ENCODE measurements at places on chromosomes 4 and X.
A peak's percentile ranks its signal among the peaks of the same experiment; 100 is the strongest.

- H3K27me3 ChIP-seq = no peaks in the 10 kb centered on the region
- no peak overlapping the region for H3K4me3 ChIP-seq
- H3K36me3 ChIP-seq = no peaks in the 10 kb centered on the region
These were observed 2.4 kb downstream of the RHOH start for GRCh38 chr4:40199179-40199670.

GRCh38 chr4:88613417-88613875, 21.2 kb downstream of the HERC3 start:
- H3K4me1 ChIP-seq = peaks cover 52% of the 10 kb centered on the region
- no peaks in the 10 kb centered on the region for H3K36me3 ChIP-seq
- no peak overlapping the region for H3K4me3 ChIP-seq
- no peaks in the 10 kb centered on the region for H3K27me3 ChIP-seq

- H3K36me3 ChIP-seq = peaks cover 9% of the 10 kb centered on the region
- no peaks in the 10 kb centered on the region for H3K27me3 ChIP-seq
- DNase-seq = peak; percentile 88
- H3K27ac ChIP-seq = peak overlapping the region; percentile 100
- peak overlapping the region; percentile 26 for H3K4me3 ChIP-seq
- H3K4me1 ChIP-seq = peaks cover 93% of the 10 kb centered on the region
These were observed 61.3 kb downstream of the SEPTIN11 start for GRCh38 chr4:77010841-77011354.

DNA sequence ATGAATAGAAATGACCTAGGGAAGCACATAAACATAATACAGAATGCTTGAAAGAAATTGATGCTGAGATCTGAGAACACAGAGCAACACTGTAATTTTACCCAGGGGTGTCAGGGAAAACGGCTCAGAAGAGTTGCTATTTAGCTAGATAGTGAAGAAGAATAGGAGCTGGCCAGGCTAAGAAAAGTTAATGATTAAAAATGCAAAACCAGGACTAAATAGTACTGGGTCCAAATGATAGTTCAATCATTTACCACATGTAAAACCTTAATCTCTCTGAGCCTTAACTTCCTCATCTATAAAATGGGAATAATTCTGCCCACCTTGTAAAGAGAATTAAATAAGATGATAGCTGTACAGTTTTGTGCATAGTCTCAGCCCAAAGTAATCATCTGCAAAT, 97.1 kb downstream of the PARM1 start:
- H3K4me3 ChIP-seq = no peak overlapping the region
- H3K36me3 ChIP-seq = no peaks in the 10 kb centered on the region
- H3K4me1 ChIP-seq = no peaks in the 10 kb centered on the region
- no peaks in the 10 kb centered on the region for H3K27me3 ChIP-seq
- no peak overlapping the region for H3K27ac ChIP-seq

GRCh38 chrX:74421036-74421739, at the start of gene SLC16A2:
Gene SLC16A2, plus strand, starts transcription at chrX:74421493. Its CDS starts 145 bp downstream, at chrX:74421638.
- H3K4me3 ChIP-seq = peak within 1 kb of the TSS; percentile 43
- peak; percentile 48 for DNase-seq
- no peaks in the 10 kb centered on the region for H3K27me3 ChIP-seq
- H3K36me3 ChIP-seq = no peaks in the 10 kb centered on the region
- H3K27ac ChIP-seq = no peak within 1 kb of the TSS
- H3K4me1 ChIP-seq = no peaks in the 10 kb centered on the region

GRCh38 chr4:24775750-24776149, 19.6 kb upstream of the SOD3 start:
- DNase-seq = no peak
- H3K4me3 ChIP-seq = no peak overlapping the region
- no peaks in the 10 kb centered on the region for H3K36me3 ChIP-seq
- H3K4me1 ChIP-seq = no peaks in the 10 kb centered on the region
- H3K27ac ChIP-seq = no peak overlapping the region

DNA sequence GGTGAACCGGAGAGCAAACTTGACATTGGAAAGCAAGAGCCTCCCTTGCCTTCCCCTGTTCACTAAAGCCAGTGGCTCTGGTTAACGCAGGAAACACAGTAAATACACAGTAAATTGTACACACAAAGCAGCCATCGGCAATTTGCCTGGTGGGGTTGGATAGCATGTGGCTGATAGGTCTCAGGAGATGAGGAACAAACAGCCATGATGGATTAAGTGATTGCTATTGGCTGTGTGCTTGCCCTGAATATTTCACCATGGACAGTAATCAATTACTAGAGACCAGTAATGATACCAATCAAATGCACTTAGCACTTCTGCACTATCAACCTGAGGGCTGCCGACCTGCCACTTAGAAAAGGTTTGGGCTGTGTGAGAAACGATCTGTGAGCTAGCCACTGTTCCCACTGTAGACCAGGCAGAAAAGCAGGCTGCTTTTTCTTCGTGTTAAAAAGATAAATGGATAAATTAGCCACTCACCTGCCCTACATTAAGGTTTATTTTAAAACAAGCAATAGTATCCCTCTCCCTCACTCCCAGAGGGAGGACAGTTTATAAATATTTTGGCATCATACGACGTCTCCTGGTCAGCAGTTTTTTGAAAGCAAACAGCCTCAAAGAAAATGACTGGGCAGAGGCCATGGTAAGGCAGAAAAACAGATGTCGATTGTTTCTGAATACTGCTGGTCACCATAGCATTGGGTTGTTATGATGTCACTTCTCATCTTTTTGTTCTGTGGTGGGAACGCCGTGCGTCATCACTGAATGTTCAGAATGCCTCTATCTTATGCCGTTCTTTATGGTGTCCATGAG, 167.1 kb downstream of the MAML3 start:
- DNase-seq = no peak
- peaks cover 17% of the 10 kb centered on the region for H3K4me1 ChIP-seq
- no peaks in the 10 kb centered on the region for H3K27me3 ChIP-seq
- H3K36me3 ChIP-seq = no peaks in the 10 kb centered on the region
- H3K4me3 ChIP-seq = no peak overlapping the region

DNA sequence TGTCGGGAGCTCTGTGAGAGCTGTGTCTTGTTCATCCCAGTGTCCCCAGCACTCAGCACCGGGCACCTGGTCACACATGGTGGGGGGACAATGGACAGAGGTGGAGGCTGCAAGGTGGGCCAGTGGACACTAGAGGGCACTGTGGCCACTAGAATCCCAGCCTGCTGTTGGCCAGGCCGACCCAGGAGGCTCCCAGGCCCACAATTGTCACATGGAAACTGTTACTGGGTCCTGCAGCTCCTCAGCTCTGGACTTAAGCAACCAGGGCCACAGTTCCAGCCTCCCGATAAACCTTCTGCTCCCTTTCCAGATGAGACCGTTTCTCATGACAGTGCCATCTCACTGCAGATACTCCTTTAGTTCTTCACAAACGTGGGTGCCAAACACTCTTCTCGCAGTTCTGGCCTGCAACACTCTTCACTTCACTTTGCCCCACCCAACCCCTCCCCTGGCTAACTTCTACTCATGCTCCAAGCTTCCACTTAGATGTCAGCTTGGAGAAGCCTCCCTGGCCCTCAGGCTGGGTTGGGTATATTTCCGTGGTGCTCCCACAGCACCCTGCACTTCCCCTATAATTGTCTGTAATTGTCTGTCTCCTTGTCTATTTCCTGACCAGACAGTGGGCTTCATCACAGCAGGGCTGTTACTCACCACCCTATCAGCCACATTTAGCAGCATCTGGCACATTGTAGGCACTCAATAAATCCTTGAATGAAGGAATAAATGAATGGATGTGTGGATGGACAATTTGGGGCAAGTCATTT, 3.5 kb upstream of the IQSEC2 start:
- peak; percentile 35 for DNase-seq
- no peaks in the 10 kb centered on the region for H3K27me3 ChIP-seq
- H3K4me3 ChIP-seq = no peak overlapping the region
- H3K36me3 ChIP-seq = no peaks in the 10 kb centered on the region
- peaks cover 19% of the 10 kb centered on the region for H3K4me1 ChIP-seq

DNA sequence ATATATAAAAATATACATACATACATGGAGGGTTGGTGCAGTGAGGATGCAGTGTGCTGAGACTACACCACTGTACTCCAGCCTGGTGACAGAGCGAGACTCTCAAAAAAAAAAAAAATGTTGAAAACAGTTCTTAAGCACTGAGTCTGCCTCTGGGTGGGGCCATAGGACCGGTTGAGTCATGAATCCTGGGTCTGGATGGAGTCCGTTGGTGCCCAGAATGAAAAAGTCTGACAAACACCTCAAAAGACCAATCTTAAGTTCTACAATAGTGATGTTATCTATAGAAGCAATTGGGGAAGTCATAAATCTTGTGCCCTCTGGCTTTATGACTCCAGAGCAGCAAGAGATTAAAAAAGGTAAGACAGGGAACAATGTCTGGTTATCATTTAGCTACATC, 70.4 kb downstream of the FGFBP1 start:
- no peak overlapping the region for H3K4me3 ChIP-seq
- no peaks in the 10 kb centered on the region for H3K4me1 ChIP-seq
- H3K36me3 ChIP-seq = no peaks in the 10 kb centered on the region

DNA sequence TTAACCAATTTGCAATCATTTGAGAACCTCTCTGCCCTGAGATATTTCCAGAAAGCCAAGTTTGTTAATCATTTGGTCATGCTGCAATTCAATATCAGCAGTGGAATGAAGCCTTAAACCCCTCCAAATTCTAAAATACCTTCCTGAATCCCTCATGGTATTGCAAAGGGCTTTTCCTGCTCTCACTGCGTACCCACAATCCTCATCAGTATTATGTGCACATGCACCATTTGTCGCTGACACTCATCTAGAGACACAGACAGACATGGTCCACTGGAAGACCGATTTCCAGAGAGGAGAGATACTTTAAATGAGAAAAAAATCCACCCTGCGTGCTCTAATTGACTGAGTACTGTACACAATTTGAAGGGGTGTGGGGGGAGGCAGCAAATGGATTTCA, 104.4 kb downstream of the GPC3 start:
- H3K36me3 ChIP-seq = no peaks in the 10 kb centered on the region
- H3K4me1 ChIP-seq = no peaks in the 10 kb centered on the region
- no peak overlapping the region for H3K4me3 ChIP-seq
- no peaks in the 10 kb centered on the region for H3K27me3 ChIP-seq
- no peak for DNase-seq

DNA sequence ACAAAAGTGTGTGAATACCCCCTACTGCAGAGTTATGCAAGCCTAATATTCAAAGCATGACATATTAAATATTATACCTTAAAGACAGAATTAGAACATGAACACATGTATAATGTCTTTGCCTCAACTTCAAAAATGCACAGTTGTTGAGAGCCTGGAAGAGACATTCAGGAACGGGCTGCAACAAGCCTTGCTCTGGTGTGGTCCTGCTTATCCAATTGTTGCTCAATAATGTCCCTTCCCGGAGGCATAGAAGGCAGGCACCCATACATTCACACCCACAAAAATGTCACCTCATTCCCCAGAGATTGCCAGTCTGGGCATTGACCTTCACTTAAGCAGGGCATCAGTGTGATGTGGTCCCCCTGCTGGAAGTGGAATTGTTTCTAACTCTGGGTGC, 238.8 kb downstream of the CBR4 start:
- no peak overlapping the region for H3K27ac ChIP-seq
- H3K36me3 ChIP-seq = no peaks in the 10 kb centered on the region
- H3K4me3 ChIP-seq = no peak overlapping the region
- no peak for DNase-seq
- peaks cover 13% of the 10 kb centered on the region for H3K4me1 ChIP-seq
- no peaks in the 10 kb centered on the region for H3K27me3 ChIP-seq

DNA sequence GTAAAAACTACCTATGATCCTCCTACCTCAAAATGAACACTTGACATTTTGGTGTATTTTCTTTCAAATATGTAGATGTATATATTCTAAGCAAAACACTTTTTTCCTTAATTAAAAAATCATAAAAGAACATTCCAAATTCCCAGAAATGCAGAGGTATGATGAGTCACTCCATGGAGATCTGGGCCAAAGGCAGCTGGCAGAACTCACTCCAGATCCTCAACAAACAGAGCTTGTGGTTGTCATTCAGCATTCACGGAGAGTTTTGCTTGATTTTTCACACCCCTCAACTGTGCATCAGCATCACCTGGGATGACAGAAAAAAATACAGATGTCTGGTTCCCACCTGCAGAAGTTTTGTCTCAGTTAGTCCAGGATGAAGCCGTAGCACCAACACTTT, 144.6 kb downstream of the KIT start:
- no peak for DNase-seq
- H3K27ac ChIP-seq = no peak overlapping the region
- H3K27me3 ChIP-seq = no peaks in the 10 kb centered on the region
- no peak overlapping the region for H3K4me3 ChIP-seq

DNA sequence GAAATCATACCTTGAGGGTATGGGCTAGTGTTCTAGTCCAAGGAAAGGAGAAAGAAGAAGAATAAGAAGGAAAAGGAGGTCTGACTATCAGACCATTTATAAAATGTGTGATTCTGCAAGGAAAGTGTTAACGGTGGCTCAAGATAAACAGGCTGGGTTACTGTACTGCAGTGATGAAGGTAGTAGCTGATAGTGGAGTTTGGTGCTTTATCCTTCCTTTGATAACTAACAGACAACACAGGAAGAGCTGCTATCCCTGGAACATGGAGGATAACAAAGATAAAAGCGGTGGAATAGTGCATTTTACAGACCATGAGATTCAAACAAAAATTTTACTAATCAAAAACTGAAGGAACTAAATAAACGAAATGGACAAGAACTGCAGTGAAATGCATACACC, 2.6 kb downstream of the UNC5C start:
- no peak overlapping the region for H3K27ac ChIP-seq
- H3K36me3 ChIP-seq = no peaks in the 10 kb centered on the region
- H3K27me3 ChIP-seq = peaks cover 27% of the 10 kb centered on the region
- no peak overlapping the region for H3K4me3 ChIP-seq

DNA sequence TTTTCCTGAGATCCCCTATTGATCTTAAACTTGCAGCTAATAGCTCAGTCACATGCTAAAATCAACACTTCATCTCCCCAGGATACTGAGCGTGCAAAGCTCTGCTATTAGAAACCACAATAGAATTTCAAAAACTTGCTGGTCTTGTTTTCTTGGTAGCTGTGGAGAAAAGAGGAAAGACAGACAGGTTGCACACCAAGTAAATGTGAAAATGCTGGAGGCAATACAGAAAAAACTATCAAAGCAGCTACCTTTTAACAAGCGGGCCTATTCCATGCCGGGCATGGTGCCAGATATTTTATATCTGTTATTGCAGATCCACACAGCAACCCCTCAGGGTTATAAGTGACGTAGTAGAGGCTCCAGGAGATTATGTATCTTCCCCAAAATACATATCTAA, 171.9 kb downstream of the DCTD start:
- H3K4me1 ChIP-seq = peaks cover 25% of the 10 kb centered on the region
- DNase-seq = peak; percentile 37
- no peaks in the 10 kb centered on the region for H3K27me3 ChIP-seq
- no peak overlapping the region for H3K27ac ChIP-seq

DNA sequence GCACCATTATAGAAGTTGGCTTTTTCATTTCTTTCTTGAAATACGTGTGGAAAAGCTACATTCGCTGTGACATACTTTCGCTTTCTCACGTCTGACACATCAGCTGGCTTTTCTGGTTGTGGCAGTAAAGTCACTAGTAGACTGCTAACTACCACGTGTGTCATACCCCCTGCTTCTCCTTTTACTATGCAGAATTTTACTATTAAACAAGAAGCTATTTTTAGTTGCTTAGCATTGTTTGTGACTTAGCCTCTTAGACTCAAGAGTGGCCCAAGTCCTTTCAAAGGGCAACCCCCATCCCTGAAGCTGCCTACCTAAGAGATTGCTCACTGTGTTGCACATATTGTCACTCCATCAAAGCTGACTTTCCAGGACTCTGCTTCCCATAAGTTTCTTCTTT, 2.1 kb upstream of the IL2 start:
- no peak overlapping the region for H3K4me3 ChIP-seq
- H3K4me1 ChIP-seq = peaks cover 3% of the 10 kb centered on the region
- no peaks in the 10 kb centered on the region for H3K27me3 ChIP-seq
- H3K27ac ChIP-seq = no peak overlapping the region

- no peak overlapping the region for H3K27ac ChIP-seq
- H3K4me3 ChIP-seq = no peak overlapping the region
- no peak for DNase-seq
- H3K36me3 ChIP-seq = no peaks in the 10 kb centered on the region
- no peaks in the 10 kb centered on the region for H3K4me1 ChIP-seq
- no peaks in the 10 kb centered on the region for H3K27me3 ChIP-seq
These were observed 41.7 kb downstream of the SMIM14 start for GRCh38 chr4:39596971-39597370.
